ENCODE measurements at places on chromosomes 2 and 18. TPM values are rescaled to one million over a fixed set of nuclear protein-coding genes. Genes with fewer than 3 reads are reported as not detected.

SNTG2 gene
- total RNA-seq = 9.9 TPM

TMEM17 gene
- 2.0 TPM for total RNA-seq

KIDINS220 gene
- total RNA-seq = 71.2 TPM

TMEM200C gene
- 0.60 TPM for total RNA-seq

PAX3 gene
- total RNA-seq = not detected

ALKAL2 gene
- 1.9 TPM for total RNA-seq

GRCh38 chr2:40224318-40224717 lies 227.6 kb downstream of the SLC8A1 start:
- DNase-seq = no peak

GRCh38 chr2:152155209-152155608 lies 20.4 kb downstream of the STAM2 start:
- DNase-seq = no peak

GRCh38 chr18:78778651-78779050 lies 201.0 kb upstream of the SALL3 start:
- no peak for DNase-seq

DNA sequence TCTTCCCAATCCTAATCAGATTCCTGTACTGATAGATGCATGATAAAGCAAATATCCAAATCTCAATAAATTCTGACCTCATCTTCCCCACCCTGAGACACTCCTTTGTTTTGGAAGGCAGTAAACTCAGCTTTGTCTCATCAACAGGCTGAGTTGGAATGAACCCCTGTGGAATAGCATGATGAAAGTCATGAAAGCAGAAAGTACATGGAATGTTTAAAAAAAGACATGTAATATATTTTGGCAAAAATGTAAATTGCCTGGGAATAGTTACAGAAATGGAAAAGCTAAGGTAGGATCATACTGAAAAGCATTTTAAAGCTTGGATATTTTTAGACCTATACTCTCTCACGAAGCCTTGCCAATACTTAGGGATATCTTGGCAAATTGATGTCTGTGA lies 468.7 kb upstream of the CDH7 start:
- DNase-seq = no peak

GRCh38 chr18:48183613-48184012 lies 225.6 kb downstream of the ZBTB7C start:
- DNase-seq = no peak

GRCh38 chr2:190415794-190416775 lies 7.9 kb downstream of the MFSD6 start:
- no peak for DNase-seq

GRCh38 chr2:209476367-209477208 lies 52.7 kb downstream of the MAP2 start:
- no peak for DNase-seq

- DNase-seq = no peak
These were observed 3.7 kb upstream of the SOCS6 start for GRCh38 chr18:70284976-70285620.

- no peak for DNase-seq
These were observed 4.3 kb downstream of the TMEFF2 start for GRCh38 chr2:192190474-192190873.

DNA sequence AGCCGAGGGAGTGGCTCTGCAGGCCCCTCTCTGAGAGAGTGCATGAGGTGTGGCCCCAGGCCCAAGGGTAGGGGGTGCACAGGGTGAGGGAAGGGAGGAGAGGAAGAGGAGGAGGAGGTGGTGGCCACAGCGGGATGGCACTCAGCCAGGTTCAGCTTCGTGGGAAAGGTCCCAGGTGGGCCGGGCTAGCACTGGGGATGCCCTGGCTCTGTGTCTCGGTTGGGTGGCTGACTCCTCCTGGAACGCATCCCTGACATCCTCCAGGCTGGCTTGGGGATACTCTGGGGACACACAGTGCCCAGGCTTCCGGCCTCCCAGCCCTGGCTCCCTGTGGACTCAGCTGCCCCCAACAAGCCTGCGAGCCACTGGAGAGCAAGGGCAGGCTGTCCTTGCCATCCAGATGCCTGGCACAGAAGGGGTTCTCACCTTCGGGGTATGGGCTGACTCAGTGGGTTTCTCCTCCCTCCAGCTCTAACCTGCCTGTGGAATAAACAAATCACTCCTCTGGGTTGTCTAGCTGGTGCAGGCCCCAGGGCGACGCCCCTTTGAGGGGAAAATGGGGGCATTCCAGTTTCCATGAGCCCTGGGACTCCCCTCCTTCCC lies 582 bp upstream of the ZAP70 start:
- no peak for DNase-seq

- no peak for DNase-seq
These were observed 64.2 kb downstream of the TPO start for GRCh38 chr2:1477196-1478040.

DNA sequence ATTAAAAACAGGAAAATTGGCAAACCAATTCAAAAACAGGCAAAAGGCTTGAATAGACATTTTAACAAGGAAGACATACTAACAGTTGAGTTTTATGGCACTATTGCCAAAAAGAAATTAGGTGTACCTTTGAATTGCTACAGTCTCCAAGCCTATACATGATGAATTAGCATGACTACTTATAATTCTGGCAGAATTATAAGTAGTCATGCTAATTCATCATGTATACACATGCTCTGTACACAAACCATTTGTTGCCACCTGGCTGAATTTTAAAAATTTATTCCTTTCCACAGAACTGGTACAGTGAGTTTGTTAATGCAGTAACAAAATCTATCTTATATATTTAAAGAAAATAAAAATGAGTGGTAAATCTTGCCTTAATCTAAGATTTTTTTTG lies 1332.0 kb upstream of the CRIM1 start:
- DNase-seq = no peak

GRCh38 chr2:218880102-218880858 lies at the start of gene WNT10A:
WNT10A (plus strand) TSS chr2:218880852; CDS start chr2:218880996, 144 bp downstream.
- no peak for DNase-seq

DNA sequence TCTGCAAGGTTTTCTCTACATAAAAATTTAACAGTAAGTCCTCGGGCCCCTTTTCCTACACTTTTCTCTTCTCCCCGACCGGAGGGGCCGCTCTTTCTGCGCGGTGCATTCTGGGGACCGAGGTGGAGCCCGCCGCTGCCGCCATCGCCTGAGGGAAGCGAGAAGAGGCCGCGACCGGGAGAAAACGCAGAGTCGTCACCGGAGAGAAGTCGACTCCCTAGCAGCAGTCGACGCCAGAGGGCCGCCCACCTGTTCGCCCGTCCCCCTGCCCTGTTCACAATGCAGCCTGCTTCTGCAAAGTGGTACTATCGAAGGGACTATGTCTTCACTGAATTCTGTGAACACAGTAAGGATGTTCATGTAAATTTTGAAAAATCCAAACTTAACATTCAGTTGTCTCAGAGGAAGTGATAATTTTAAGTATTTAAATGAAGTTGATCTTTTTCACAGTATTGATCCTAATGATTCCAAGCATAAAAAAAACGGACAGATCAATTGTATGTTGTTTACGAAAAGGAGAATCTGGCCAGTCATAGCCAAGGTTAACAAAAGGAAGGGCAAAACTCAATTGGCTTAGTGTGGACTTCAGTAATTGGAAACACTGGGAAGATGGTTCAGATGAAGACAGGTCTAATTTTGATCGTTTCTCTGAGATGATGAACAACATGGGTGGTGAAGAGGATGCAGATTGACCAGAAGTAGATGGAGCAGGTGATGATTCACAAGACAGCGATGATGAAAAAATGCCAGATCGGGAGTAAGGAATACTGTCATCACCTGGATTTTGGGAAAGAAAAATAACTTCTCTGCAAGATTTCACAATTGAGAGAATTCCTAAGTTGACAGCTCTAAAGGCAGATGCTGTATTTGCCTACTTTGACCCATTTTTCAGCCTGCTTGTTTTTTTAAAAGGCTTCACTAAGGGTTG lies 55.8 kb downstream of the ASXL2 start:
- DNase-seq = peak; percentile 58

DNA sequence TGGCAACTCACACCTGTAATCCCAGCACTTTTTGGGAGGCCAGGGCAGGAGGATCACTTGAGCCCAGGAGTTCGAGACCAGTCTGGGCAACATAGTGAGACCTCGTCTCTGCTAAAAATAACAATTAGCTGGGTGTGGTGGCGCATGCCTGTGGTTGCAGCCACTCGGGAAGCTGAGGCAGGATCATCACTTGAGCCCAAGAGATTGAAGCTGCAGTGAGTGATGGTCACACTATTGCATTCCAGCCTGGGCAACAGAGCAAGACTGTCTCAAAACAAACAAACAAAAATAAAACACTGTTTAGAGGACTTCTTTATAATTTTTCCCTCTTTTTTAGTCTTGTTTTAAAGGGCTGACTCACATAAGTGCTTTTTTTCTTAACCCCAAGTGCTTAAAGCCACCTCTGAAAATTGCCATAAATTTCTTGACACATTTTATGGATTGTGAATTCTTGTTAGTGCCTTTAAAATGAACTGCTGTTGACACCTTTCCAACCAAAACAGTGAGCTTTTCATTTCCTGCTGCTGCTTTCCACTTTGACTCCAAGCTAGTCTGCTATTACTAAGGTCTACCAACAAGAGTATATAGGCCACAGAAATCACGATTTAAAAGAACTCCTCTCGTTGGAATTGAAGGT lies 41.7 kb downstream of the CYP20A1 start:
- no peak for DNase-seq

- no peak for DNase-seq
These were observed 122.5 kb downstream of the FOXI3 start for GRCh38 chr2:88329815-88330603.

GRCh38 chr2:125455110-125455509 lies 1200.8 kb upstream of the GYPC start:
- DNase-seq = no peak

- DNase-seq = no peak
These were observed 7.7 kb downstream of the ASB18 start for GRCh38 chr2:236256366-236256985.

DNA sequence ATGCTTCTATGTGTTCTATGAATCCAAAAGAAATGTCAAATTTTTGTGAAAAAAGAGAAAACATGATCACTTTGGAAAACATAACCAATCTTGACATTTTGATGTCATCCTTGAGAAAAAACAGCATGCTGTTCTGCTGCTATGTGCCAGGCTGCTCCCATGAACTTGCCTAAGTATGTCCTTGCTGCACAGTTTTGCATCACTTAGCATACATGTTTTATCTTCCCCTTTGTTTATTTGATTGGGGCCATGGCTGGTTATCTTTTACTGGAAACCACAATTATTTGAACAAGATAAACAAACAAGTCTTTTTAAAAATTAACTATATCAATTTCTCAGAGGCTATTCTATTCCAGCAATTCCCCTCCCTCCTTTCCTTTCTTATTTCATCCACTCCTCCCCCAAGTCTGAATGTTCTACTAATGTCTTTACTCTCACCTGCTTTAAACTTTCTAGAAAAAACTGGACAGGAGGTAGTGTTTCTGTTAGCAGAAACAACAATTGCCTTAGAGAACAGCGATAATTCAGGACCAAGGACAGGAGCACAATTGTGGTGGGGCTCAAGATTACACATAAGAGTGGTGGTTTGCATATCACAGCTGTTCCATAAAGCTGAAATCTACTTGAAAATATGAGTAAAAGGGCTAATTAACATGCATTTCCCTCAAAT lies 6.7 kb downstream of the AOX1 start:
- DNase-seq = no peak

- no peak for DNase-seq
These were observed 40.1 kb upstream of the NDUFV2 start for GRCh38 chr18:9062418-9062751.

DNA sequence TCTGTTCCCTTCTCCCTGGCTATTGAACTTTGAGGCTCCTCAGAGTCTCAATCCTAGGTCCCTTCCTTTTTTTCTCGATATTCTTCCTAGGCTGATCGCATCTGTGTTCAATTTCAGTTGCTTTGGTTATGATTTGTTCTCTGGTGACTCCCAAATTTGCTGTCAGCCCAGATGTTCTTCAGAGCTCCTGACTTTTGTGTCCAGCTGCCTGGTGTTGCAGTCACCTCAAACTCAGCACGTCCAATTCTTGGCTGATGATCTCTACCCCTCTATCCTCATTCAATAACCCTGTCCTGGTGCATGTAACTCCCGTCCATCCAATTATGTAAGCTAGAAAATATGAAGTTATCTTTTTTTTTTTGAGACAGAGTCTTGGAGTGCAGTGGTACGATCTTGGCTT lies 31.4 kb downstream of the DIS3L2 start:
- DNase-seq = no peak

DNA sequence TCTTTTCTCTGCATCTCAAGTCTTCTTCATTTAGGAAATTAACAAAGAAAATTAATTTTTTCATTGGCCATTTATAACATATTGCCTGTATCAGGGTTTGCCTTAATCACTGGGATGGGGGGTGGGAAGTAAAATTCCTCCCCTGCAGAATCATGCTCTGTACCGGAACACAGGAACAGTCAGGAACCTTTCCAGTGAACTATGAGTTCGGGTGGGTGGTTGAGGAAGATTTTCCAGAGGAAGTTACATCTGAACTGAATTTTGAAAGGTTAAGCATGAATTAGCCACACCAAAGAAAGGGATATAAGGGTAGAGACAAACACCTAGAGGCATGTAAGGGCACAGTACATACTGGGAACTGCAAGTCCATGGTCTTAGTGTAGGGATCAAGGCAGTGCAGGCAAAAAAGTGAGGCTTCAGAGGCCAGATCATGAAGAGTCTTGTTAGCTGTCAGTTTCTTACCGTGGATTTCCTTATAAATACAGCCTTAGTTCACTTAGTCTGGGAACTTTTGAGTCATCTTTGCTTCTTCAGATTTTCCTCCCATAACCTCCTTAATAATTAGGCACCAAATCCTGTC lies 55.6 kb downstream of the FAM117B start:
- no peak for DNase-seq

GRCh38 chr2:136468799-136469369 lies 296.5 kb upstream of the THSD7B start:
- DNase-seq = peak; percentile 42

DNA sequence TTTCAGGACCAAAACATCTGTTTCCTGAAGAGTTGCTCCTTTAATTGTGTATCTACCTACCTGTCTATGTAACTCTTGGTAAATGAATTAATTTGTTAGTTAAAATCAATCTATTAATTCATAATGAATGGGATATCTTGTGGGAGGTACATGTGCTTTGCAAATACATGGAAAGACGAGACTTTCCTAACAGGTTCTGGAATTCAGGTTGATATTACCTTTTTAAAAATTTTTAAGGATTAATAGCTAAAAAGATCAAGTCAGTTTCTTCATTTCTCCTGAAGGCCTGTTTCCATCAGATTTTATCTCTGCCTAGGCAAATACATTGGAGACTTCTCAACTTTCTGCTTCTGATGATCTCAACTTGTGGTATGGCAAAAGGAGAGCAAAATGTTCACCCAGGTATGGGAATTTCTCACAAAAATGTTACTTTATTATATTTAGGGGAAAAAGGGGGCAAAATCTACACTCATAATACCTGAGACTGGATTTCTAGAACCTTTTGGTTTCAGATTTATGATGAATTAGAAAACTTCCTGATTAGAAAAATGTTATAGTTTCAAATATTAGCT lies 7.4 kb downstream of the TFPI start:
- DNase-seq = no peak

- no peak for DNase-seq
These were observed 359.4 kb upstream of the CWC22 start for GRCh38 chr2:180366481-180366880.

GRCh38 chr18:56358608-56359280 lies 279.6 kb downstream of the TXNL1 start:
- no peak for DNase-seq

- DNase-seq = no peak
These were observed 4.8 kb downstream of the ANKAR start for GRCh38 chr2:189679226-189679625.

GRCh38 chr2:73716543-73717250 lies 20.4 kb downstream of the TPRKB start:
- no peak for DNase-seq

All from ureter (tissue), 1 donor.